ENCODE measurements at places on chromosomes 1 and 21. TPM values are rescaled to one million over a fixed set of nuclear protein-coding genes. Genes with fewer than 3 reads are reported as not detected.

DNA sequence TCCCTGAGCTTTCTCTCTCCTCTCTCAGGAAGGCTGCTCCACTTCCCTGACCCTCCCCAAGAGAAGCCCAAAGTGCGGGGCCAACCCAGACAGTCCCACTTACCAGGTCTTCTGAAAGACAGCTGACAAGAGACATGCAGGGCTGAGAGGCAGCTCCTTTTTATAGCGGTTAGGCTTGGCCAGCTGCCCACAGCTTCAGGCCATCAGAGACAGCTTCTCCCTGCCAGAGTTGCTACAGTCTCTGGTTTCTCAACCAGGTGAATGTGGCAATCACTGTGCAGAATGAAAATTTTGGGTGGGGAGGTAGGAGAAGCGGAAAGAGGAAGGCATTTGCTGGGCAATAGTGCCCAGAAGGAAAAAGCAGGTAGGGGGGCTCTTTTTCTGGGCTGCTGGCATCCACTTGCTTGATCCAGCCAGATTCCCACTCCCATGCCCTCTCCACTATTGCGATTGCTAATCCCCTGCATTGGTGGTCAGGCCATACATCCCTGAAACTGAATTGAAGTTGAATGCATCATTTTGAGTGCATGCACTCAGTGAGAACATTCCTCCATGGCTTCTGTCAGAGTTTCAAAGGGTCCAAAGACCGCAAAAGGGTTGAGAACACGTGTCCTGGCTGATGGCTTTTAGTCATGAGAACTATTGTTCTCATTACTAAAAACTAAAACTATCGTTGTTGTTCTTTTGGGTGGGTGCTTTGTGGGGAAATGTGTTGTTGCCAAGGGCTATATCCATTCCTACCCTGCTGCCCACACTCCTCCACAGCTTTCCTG, at the start of gene S100A8:
TSS of gene S100A8 (minus strand) at position 136 of the 773 bp plus-strand sequence. CDS start 538 bp downstream, outside the sequence.
- DNase-seq, result no peak

GRCh38 chr21:46555225-46555617, 49.7 kb downstream of the S100B start:
- no peak for DNase-seq

DNA sequence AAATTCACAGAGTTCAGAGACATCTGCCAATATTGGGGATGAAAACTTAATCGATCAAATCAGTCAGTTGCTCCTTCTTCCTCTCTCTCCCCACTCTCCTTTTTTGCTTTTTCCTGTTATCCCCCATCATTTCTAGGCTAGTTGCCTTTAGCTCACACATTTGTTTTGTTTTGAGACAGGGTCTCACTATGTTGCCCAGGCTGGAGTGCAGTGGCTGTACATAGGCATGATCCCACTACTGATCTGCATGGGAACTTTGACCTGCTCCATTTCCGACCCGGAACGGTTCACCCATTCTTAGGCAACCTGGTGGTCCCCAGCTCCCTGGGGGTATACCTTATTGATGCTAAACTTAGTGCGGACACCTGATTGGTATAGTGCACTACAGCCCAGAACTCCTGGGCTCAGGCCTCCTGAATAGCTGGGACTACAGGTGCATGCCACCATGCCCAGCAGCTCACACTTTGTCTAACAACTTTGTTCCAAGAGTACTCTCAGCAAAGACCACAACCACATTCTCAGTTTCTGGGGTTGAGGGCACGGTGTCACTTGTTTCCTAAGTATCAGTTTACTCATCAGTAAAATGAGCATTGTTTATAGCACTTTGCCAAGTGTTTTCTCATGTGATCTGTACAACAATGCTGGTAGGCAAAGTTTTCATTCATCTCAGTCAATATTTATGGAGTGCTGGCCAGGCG, 6.7 kb upstream of the ELOA start:
- DNase-seq, result no peak

DNA sequence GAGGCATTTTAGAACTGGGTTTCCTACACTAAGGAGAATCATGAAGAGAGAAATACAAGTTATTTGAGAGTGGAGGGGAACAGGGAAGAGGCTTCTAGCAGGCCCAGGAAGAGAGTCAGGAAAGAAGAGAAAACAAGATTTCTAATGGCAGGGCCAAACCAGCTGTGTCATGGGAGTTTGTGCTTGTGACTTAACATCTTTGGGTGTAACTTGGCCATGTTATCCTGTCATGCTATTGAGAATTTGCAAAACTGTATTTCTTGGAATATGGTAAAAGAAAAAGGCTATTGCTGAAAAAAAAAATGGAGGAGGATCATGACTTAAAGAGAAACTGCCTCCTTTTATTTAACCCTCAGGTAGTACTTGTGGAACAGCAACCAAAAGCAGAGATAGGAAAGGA, 47.4 kb upstream of the TNFSF18 start:
- DNase-seq, result no peak

- no peak for DNase-seq
Measured at GRCh38 chr1:158124034-158124433, 56.7 kb upstream of the CD1D start.

The CASQ1 gene
- total RNA-seq, result not detected

The ARHGEF19 gene
- total RNA-seq, result 10.2 TPM
